ENCODE measurements at places on chromosomes 3 and 15.

GRCh38 chr3:70020906-70021660 is 21.6 kb downstream of the SAMMSON start:
- DNase-seq = no peak

- DNase-seq = no peak
Measured at GRCh38 chr15:92040350-92040749, 186.8 kb downstream of the SLCO3A1 start.

- no peak for DNase-seq
Measured at GRCh38 chr15:50879016-50879617, 29.4 kb upstream of the AP4E1 start.

GRCh38 chr3:50288387-50289007 is 3.7 kb downstream of the IFRD2 start:
- DNase-seq = peak; percentile 47

GRCh38 chr3:107384907-107385306 is 7.7 kb downstream of the CCDC54 start:
- no peak for DNase-seq

DNA sequence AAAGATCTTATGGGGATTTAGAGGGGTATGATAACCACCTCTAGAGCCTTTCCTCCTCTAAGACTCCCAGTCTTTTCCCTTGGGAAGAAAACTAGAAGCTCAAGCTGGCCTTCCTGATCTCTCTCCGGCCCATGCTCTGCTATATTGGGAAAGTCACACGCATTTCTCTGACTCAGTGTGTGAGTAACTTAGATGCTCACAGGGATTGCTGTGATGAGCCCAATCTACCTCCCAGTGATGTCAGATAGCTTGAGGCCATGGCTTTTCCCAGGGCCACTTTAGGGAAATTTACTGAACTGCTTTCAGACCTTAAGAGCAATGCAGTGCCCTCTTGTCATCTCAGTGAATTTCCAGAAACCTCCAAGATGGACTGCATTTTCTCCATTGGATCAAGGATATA is 8.6 kb upstream of the ST8SIA2 start:
- no peak for DNase-seq

GRCh38 chr15:49857496-49858475 is 236.9 kb downstream of the DTWD1 start:
- no peak for DNase-seq

DNA sequence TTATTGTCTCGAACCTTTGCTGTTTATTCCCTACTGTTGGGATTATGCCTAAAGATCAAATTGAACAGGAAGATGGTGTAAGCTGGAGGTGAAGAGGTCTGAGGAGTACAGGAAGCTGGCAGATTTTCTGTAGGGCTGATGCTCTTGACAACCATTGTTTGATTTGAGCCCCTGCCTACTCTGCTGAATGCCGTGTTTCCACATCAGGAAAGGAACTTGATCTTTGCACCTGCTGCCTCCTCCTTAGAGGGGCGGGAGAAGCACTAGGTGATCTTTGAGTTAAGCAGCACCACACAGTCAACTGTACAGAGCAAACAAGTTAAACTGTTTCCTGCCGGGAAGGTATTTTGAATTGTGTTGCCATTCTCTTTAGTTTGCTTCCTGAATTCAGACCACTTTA is 364.6 kb upstream of the EPHA6 start:
- DNase-seq = no peak

DNA sequence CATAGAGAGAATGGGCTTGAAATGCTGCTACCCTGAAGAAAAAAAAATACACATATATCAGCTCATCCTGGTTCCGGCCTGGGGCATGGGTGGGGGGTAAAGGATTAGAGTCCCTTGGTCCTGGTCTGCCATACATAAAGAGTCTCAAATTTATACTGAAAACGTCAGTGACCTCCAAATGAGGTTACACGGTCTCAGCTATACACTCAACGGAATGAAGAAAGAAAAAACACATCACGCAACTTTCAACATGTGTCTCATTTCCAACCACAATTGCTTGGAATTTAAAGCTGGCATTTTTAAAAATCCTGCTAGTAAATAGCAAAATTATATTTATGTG is 612.8 kb downstream of the MCTP2 start:
- DNase-seq = no peak

GRCh38 chr3:194787650-194788049 is 102.0 kb downstream of the FAM43A start:
- no peak for DNase-seq

- DNase-seq = peak; percentile 79
Measured at GRCh38 chr3:9769426-9770275, at the start of gene CAMK1. Gene CAMK1, minus strand, starts transcription at chr3:9769947. Its CDS starts 2,198 bp downstream, at chr3:9767749.

GRCh38 chr3:105821433-105821832 is 47.4 kb downstream of the CBLB start:
- DNase-seq = no peak

DNA sequence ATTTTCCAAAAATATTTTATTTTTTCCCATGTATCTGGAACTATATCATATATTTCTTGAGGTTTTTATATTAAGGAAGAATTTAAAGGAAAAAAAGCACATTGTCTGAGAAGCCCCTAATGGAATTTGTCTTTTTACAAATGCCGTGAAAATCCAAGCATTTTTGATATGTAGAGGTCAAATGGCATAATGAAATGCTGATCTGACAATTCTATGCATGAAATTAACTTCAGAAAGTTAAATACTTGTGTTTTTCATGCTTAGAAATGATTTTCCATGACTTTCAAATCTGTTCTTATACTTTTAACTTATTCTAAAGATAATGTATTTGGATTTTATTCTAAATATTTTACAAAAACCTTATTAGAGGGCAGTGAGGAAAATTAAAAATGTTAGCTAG is 119.2 kb downstream of the NR1I2 start:
- DNase-seq = no peak

- no peak for DNase-seq
Measured at GRCh38 chr3:30672959-30673358, 66.6 kb downstream of the TGFBR2 start.

- DNase-seq = no peak
Measured at GRCh38 chr15:26023231-26023630, 160.1 kb upstream of the ATP10A start.

DNA sequence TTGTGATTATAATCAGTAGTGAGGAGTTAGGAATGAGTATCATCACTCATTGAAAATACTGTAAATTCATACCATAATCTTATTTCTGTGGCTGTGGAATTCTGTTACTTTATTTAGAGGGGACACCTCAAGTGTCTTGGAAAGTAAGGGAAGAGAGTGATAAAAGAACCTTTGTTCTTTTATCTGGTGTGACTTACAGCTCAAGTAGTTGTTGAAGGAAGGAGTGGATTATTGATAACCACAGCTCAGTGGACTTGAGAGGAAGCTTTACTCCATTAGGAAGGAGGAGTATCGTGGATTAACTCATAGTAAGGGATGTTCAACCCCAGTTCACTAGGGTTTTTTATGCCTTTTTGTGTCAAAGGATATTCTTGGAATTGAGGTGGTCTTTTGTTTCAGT is 32.2 kb upstream of the FAH start:
- no peak for DNase-seq

DNA sequence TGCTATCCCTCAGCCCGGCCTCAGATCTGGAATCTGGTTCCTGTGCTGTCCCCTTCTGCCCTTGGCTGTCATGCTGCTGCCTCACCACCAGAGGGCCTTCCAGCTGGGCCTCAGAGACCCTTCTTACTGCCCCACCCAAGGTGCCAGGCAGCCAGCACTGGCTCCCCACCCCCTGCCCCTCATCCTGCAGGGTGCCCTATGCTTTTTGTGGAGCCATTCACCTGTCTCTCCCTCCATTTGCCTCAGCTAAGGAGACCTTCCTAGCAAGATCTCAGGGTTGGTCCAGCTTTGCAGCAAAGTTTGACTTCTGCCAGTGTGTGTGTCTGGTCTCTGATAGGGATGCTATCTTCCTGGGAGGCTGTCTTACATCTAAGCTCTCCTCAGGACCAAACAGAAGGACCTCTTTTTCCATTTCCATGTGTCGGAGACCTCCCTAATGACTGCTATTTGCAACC is 1.9 kb upstream of the VWA5B2 start:
- DNase-seq = no peak

DNA sequence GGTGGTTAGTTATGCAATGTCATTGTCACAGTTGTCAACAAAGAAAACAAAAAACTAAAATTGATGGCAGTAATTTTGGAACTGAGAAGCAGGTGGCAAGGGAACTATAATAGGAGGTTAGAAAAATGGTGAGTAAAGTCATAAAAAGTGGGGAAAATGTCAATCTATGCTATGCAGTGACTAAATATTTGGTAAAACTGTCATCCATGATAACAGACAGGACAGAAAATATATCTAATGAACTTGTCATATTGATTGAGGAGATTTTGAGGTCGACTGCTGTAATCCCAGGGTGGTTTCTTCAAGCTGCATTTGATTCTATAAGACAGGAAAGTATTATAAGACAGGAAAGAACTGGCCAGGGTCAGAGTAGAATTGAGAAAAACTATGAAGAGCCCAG is 998.4 kb downstream of the IGSF11 start:
- DNase-seq = no peak

GRCh38 chr15:100879464-100880138 is at the start of gene ALDH1A3:
Gene ALDH1A3, plus strand, starts transcription at chr15:100879831. Its CDS starts 77 bp downstream, at chr15:100879908.
- DNase-seq = peak; percentile 81

GRCh38 chr3:18405141-18405540 is 20.0 kb downstream of the SATB1 start:
- DNase-seq = no peak

DNA sequence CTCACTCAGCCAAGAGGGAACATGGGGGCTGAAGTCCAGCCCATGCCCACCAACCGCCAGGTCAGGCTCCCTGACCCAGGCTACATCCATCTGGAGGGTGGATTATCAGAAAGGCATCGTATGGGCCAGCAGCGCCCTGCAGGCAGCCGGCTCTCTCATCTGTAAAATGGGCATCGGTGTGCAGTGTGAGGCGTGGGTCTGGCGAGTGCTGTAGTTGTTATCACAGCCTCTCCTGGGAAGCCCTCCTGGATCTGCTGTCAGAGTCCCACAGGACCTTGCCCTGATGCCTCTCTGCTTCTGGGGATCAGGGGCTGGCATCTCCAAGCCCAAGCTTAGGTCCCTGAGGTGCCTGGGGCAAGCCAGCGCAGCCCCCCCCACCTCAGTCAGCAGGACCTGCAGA is 27.4 kb downstream of the CFAP100 start:
- no peak for DNase-seq

GRCh38 chr3:168272343-168272985 is 176.7 kb upstream of the GOLIM4 start:
- no peak for DNase-seq

- DNase-seq = no peak
Measured at GRCh38 chr15:85597155-85597815, 197.4 kb downstream of the KLHL25 start.

DNA sequence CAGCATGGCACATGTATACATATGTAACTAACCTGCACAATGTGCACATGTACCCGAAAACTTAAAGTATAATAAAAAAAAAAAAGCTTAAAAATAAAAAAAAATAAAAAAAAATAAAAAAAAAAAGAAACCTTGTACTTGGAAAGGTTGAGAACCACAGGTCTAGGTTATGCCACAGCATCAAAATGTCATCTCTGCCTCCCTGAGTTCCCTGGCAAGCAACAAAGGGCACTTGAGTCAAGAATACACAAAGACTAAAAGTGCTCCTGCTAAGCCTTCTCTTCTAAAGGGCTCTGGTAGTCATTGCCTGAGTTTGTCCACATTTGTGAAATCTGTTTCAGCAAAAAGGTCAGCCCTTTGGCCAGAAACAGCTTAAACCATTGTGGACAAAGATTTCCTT is 395.8 kb upstream of the CCDC54 start:
- no peak for DNase-seq

DNA sequence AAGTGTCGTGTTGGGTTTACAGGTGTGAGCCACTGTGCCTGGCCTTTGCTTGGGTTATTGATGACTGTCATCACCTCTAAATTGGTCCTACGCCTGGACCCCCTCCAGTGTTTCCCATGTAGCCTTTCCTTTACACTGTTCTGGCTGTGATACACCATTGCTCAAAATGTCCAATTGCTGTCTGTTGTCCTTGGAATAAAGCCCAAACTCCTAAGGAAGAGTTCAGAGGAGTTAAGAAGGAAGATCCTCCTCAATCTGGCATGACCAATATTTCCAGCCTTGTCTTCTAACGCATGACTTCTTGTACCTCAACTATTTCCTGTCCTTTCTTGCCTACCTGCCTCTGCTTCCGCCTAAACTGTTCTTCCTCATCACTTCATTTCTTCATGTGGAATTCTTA is 113.1 kb downstream of the POLR2M start:
- DNase-seq = no peak

DNA sequence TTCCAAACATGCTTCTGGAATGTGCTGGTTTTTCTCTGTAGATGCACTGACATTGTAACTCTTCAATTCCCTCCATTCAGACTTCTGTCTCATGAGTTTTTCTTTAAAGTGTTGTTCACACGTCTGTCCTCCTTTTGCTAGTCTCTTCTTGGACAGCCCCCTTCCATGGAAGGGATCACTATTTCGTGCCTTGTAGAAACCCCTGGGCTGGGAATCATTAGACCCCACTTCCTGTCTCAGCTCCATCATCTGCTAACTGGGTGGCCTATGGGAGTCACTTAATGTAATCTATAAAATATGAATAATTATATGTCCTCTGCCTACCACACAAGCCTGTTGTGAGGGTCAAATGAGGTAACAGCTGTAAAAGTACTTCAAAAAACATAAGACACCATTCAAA is 110.6 kb downstream of the THSD4 start:
- no peak for DNase-seq

DNA sequence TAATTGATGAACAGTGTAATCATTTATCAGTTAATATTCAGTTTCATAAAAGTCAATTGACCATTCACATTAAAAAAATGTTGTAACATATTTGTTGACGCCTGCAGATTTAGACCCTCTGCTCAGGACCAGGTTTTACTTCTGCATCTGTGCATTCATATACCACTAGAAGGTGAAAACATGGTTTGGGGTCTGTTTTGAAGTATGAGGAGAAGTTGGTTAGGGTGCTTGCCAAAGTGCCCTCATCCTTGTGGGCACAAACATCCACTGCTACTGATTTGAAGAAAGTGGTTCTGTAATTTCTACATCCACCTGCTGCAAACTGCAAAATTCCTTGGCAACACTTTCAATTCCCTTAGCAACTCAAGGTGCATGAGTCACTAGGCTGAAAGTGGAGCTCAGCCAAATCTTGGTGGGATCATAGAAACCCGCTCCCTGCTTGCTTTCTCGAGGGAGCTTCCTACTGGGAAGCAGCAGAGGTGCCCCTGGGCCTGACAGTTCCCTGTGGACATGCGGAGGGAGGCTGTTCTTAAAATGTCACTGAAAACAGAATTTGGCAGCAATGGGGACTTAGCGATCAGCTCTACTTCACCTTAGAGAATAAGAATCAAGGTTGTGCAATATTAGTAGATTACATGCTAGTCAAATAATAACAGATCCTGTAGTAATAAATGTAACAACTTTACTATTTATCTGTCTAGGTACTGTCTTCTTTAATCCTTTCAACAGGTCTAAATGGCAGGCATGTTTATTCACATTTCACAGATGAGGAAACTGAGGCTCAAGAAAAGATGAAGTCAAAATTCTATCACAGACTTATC is 301.0 kb upstream of the TBL1XR1 start:
- DNase-seq = peak; percentile 80

DNA sequence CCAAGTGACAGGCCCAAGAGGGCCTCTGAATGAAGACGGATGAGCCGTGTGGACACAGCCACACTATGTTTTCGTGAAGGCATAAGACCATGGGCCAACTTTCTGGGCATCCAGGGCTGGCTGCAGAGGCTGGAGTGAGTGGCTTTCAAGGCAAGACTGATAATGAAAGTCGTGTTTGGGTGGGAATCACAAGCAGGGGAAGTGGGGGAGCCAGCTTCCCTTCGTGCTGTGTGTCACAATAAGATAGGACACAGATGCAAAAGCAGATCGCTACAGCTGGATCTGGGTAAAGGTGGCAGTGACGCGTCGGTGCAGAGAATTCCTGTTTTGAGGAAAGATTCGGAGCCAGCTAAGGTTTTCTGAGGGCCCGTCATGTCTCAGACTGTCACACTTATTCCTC is 309.8 kb upstream of the CTDSPL start:
- no peak for DNase-seq

All from pancreas (tissue), 10 donors.